ENCODE measurements at places on chromosomes 11 and 22.

DNA sequence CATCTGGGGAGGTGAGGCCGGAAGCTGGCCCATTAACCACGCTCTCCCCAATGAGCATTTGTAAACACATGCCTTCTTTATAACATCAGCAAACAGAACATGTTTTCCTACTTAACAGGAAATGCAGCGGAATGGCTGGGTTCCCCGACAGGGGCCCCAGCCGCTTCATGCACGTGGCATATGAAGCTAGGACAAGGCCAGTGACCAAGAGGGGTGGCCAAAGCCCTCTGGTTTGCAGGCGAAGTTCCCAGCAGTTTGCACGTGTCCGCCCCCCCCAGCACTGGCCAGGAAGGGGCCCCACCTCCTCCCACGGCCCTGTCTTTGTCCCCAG is 38.7 kb upstream of the LINC01488 start:
- no peak for DNase-seq

GRCh38 chr11:111189466-111189865 is 56.1 kb upstream of the POU2AF2 start:
- no peak for DNase-seq

DNA sequence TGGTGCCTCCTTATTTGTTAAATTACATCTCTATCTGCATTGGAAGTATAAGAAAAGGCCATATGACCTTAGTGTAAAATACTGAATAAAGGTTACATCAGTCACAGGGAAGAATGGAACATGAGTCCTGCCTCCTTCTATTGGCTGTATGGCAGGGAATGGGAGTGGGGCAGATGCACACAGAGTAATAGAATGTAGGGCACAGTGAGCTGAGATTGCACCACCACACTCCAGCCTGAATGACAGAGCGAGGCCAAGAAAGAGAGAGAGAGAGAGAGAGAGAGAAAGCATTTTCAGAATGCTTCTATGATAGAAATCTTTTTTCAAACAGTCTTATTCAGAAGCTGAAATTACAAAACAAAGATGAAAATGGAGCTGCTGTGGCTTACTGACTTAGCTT is 58.8 kb downstream of the SLN start:
- no peak for DNase-seq

GRCh38 chr11:69111624-69112542 is 43.9 kb upstream of the SMIM38 start:
- no peak for DNase-seq

- no peak for DNase-seq
Measured at GRCh38 chr22:27088026-27088425, 430.6 kb downstream of the MIAT start.

DNA sequence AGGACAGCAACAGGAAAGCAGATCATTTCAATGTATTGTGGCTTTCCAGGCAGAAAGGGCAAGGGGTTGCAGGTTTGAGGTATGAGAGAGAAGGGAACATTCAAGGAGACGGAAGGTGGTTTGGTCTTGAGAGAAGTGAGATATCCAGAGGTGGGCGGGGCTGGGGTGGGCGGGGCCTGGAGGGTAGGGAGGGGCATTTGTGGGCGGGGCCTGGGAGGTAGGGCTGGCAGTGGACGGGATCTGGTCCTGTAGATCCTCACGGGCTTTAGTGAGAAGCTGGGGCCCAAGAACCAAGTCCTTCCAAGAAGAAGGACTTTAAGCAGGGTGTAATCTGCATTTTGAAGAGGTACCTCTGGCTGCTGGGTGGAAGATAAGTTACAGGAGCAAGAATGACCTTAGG is 199.2 kb downstream of the MN1 start:
- no peak for DNase-seq

- no peak for DNase-seq
Measured at GRCh38 chr11:43952020-43952400, 9.6 kb downstream of the C11orf96 start.

DNA sequence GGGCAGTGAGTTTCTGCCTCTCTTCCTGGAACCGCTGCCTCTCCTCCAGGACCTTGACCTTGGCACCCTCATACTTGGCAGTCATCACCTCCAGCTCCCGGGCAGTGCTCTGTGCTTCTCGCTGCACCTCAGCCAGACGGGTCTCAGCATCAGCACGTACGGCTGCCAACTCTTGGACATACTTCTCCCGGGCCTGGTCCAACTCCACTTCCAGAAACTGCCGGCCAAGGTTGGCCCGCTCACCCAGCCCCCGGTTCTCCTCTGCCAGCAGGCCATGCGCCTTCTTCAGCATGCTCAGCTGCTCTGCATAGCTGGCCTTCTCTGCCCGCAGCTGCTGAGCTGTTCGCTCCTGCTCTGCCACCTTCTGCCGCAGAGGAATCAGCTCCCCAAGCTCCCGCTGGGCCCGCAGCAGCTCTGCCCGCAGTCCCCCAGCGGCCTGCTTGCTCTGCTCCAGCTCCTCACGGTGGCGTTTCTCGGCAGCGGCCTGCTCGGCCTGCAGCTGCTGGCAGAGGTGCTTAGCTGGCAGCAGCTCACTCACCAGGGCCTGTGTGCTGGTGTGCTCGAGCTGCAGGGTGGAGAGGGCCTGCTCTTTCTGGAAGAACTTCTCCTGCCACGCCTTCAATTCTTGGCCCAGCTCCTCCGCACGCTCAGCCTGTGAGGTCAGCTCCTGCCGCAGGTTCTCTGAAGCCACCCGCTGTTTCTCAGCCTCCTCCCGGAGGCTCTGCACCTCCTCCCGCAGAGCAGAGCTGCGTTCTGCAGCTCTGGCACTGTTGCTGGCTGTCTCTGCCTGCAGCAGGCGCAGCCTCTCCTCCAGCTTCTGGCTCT is 14.4 kb downstream of the IL18BP start:
- no peak for DNase-seq

Data from activated T-helper 1 cell treated with Interleukin-2 at 50 U/mL for 16 hours (primary cell).